ENCODE measurements at places on chromosomes 12 and 14.

GRCh38 chr12:51848841-51849735 lies 570 bp upstream of the FIGNL2 start:
- no peak for DNase-seq

GRCh38 chr12:23751641-23752040 lies 197.8 kb downstream of the SOX5 start:
- no peak for DNase-seq

DNA sequence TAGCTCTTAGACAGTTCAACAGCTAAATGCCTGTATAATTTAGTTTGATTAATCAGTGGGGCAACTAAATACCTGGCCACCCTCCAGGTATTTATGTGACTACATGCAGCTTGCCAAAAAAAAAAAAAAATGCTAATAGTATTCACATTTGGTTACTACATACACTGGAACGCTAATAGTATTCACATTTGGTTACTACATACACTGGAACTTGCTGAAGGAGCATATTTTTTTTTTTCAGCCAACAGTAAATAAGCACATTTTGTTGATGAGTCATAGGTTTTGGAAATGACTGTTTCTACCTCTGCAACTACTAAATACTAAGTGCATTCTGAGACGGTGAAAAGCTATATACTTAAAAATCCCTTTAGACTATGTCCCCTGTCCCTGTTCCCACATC lies 1172.3 kb downstream of the LRFN5 start:
- DNase-seq: no peak

GRCh38 chr14:74508292-74508731 lies 14.7 kb downstream of the ISCA2 start:
- no peak for DNase-seq

GRCh38 chr14:88323086-88323522 lies at the start of gene KCNK10:
Gene KCNK10, minus strand, starts transcription at chr14:88323269. Its CDS starts 471 bp downstream, at chr14:88322798.
- DNase-seq: no peak

DNA sequence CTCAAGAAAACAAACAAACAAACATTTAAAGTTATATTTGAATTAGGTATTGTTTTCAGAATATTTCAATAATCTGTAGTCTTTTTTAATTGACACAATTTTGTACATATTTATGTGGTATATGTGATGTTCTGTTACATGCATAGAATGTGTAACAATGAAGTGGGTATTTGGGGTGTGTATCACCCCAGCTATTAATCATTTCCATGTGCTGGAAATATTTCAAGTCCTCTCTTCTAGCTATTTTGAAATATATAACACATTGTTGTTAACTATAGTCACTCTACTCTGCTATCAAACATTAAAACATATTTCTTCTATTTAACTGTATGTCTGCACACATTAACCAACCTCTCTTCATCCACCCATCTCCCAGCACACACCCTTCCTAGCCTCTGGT lies 32.0 kb upstream of the SIX1 start:
- DNase-seq: no peak

DNA sequence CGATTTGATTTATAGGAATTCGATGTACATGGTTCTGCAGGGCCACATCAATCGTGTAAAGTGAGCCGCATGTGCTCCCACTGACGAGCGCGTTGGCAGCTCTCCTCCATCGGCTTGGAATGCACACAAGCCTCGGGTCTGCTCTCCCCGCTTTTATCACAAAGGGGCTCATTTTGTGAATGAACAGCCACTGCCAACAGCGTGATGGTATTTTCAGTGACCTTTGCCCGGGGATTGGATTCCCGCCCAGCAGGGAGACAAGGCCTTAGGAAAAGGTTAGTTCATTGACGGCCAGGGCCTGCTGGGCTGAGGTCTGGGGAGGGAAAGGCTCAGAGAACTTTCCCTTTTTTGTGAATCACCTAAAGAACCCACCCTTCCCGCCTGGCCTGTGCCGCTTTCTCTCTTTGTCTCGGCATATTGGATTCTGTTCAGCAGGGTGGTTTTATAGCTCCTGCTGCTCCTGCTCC lies 232.1 kb downstream of the MSRB3 start:
- no peak for DNase-seq

DNA sequence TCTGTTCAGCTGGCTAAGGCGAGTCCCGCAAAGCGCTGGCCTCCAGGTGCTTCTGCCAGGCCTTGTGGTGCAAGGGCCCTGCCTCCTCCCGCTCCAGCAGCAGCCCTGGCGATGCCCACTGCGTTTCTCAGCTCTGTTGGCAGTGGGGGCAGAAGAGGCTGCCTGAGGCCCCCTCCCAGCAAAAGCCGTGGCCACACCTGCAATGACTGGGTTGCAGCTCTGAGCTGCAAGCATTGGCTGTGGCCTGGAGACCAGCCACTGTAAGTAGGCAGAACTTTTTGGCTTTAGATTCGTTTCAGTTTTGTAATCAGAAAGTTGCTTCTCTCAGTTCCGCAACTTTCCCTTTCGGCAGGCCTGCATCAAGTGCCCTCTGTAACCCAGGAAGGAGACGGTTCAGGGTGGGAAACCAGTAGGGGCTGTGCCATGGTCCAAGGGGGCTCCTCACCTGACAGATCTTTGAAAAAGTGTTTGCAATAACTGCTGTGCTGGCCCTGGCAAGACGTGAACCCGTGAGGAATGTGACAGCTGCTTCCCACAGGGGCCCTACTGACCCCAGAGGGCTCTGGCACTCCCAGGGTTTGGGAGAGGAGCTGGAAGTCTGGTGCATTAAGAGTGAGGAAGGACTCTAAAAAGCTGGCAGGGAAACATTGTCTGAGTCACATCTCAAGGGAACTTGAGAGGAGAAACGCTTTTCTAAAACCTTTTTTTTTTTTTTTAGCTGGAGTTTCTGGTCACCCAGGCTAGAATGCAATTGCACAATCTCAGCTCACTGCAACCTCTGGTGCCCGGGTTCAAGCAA lies 54.5 kb upstream of the MAX start:
- peak; percentile 74 for DNase-seq

DNA sequence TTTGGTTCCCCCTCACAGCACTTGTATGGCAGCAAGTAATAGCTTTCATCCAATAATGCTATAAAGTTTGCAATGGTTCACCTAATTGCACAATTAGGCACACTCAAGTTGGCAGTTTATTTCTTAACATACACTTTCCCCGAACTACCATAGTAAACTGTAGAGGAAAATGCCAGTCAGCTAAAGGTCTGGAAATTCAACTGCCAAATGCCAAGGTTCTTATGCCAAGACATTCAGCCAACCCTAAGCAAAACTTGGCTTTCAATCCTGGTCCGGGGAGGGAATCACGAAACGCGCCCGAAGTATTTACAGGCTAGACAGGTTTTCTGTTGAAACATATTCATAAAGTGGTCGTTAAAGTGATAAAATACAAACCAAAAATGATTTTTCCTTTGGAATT lies 1512.4 kb upstream of the FLRT2 start:
- DNase-seq: no peak

DNA sequence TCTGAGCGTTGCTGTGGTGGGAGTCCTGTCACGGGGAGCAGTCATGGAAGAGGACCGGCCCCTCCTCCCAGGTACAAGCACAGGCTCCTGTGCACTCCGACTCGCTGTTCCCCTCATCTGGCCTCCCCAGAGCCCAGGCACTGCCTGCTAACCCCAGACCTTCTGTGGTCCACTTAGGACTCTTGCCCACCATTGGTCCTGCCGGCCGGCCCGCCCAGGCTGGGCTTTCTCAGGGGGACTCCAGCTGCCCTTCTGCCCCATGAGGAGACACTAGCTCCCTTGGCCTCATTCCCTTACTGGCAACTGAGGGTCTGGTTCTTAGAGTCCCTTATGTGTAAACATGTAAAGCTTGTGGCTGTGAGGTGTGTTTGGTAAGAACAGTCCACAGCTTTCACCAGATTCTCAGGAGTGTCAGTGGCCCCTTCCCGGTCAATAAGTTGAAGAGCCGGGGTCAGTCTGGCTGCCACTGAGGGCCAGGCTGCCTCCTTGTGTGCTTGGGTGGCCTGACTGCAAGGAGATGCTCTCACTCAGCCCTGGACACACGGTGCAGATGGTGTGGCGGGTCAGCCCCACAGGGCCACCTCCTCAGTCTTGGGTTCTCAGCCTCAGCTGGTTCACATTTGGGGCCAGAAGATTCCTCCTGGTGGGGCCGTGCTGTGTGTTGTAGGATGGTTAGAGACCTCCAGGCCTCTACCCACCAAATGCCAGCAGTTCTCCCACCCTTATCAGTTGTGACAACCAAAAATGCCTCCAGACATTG lies 43.6 kb downstream of the DDX51 start:
- DNase-seq: no peak

DNA sequence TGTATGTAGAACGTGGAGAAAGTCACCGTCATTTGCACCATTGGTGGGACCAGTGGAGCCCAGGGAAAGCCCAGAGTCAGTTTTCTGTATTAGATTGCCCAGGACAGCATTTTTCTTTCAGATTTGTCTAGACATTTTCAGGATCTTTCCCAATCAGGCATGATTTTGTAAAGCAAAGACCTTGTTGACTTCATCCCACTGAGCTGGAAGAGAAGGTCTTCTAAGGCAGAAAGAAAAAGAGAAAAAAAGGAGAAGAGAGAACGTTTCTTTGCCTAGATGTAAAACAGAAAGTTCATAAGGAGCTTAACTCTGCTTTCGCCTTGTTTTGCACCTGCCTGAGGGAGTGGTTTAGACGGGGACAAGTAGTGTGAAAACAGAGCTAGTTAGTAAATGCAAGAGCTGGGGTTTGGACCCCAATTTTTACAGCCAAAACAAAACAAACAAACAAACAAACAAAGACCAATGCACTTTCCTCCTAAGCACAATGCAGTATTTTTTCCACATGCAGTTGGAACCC lies 273.1 kb downstream of the ZFP36L1 start:
- peak; percentile 45 for DNase-seq

- DNase-seq: no peak
Observed at GRCh38 chr12:2382370-2383155, 329.8 kb downstream of the CACNA1C start.

DNA sequence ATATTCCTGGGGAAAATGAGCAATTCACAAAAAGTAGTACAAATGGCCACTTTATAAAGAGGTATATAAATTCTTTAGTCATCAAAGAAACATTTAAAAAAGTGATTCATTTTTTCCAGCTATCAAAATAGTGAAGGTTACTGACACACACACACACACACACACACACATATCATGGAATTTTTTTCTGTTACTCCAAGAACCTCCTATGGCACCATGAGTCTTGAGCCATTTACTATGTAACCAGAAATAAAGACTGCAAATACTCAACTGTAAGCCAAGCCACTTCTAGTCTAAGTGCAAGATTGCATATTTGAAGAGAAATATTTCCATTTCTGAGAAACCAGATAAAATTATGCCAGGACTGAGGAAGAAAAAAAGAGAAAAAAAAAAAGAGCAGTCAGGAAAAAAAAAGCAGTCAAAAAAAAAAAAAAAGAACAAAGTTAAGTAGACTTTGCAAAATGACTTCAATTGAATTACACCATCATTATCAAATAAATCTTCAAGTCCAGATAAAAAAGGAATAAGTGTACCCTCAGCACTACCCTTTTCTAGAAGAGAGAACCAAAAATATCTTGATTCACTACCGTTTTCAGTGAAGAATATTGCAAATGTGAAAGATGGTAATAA lies 275.7 kb downstream of the DAD1 start:
- DNase-seq: no peak

DNA sequence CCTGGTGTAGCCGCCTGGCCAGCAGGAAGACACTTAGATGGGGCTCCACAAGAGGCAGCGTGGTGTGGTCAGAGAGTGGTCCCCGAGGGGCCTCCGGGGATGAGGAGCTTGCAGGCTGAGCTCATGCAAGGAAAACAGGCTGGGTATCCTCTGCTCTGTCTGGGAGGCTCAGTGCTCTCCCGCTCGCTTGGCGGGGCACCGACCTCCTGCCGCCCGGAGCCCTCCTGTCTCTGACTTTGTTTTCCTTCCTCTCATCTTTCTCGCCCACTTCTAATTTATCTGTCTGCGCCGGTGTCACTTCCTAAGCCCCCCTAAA lies 31.3 kb upstream of the DLK1 start:
- no peak for DNase-seq

GRCh38 chr12:56099787-56100186 lies 4.6 kb upstream of the PA2G4 start:
- DNase-seq: no peak

DNA sequence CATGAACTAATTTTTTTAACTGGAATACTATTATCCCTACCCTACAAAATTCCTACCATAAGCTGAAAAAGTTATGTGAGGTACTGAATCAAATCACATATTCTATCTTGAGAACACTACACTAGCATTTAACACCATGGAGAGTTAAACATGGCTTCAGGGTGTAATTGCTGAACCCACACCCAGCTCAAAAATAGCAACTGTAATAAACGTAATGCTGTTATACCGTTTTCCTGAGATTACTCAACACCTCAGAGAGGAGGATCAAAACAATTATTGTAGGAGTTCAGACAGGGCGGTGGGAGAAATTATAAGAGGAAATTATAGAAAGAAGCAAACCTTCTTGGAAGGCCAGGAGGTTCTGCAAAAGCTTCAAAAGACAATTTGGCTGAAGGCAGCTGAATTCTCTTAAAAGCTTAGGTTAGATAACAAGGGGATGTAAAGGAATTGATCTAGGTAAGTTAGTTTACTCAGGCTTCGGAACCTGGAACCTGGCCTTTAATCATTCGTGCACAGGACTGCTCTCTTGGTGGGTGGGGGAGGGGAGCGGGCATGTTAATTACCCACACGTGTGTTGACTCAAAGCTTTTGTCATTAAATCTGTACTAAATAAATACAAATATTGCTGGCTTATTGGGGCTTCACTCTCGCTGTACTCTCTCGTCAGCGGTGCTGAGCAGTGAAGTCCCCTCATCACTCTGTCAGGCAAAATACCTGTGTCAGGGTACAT lies 12.1 kb upstream of the IPO8 start:
- no peak for DNase-seq

GRCh38 chr12:108689314-108690190 lies 41.8 kb downstream of the CORO1C start:
- DNase-seq: no peak

GRCh38 chr12:25792031-25792430 lies 166.5 kb upstream of the RASSF8 start:
- no peak for DNase-seq

DNA sequence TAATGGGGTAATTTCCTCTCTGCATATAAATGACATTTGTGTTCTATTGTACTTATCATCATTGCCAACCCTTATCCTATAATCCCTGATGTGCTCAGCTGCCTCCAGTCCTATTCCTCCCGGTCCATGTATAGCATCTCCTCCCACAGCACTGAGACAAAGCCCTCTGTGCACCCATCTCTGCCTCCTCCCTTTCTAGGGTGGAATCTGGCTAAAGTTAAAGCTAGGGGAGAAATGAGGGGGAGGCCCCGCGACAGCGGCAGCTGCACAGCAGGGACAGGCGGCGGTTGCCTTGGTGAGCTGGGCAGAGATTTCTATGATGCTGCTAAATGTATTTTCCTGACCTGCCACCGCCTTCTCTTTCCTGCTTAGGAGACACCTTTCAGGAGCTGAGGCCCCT lies 12.8 kb upstream of the ZDHHC22 start:
- no peak for DNase-seq

- DNase-seq: no peak
Observed at GRCh38 chr14:72433511-72433910, 460.4 kb downstream of the DPF3 start.

- DNase-seq: no peak
Observed at GRCh38 chr14:62431496-62431895, 613.8 kb downstream of the KCNH5 start.

All from GM10248 (cell line).